Neuronal stem cell (in vitro differentiated cells): ENCODE measurements at places on chromosomes 1 and 21.

- H3K27me3 ChIP-seq, result no peaks in the 10 kb centered on the region
- no peak overlapping the region for H3K4me3 ChIP-seq
- no peak overlapping the region for H3K27ac ChIP-seq
- no peak for DNase-seq
- H3K4me1 ChIP-seq, result peaks cover 6% of the 10 kb centered on the region
Measured at GRCh38 chr21:15291621-15292266, 226.9 kb upstream of the NRIP1 start.

DNA sequence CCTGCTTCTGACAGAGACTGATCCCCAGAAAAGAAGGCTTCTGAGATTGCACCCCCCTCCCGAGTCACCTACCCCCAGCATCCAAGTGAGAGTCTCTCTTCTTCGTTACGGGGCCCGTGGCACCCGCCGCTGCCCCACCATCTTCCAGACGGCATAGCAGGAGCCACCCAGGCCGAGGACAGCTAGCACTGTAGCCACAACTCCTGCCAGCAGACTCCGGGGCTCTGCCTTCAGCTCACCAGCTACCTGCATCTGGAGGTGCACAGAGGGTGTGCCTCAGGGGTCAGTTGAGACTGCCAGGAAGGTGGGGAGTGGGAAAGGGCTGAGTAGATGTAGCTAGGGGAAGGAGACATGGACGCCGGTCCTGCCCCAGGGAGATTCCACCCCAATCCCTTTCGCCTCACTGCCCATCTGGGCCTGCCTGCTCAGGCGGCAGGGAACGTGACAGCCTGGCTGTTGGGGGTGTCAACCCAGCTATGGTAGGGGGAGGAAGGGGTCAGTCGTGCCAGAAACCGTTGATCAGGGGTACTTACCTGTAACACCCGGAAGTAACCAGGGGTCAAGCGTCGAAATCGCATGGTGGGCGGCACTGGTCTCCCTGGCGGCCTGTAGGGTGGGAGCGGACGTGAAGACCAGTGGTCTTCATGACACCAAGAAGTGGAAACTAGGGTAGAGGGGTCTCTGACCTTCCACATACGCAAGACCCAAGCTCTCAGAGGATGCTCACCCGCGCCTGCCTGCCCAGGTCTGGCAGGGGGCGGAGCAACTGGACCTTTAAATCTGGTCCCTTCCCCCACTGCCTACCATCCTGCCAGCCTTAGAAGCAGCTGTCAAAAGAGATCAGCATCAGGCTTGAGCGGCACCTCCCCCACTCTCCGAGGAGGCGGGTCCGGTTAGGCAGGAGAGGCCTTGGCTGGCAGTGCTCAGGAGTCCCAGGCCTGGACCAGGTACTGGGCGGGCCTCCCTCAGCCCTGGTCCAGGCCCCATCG is at the start of gene ZNF593OS:
ZNF593OS (minus strand) TSS at position 749 of the 989 bp plus-strand sequence; CDS start at position 578, 171 bp downstream.
- DNase-seq, result no peak
- peaks cover 20% of the 10 kb centered on the region for H3K4me1 ChIP-seq
- H3K36me3 ChIP-seq, result peaks cover 7% of the 10 kb centered on the region
- H3K27ac ChIP-seq, result no peak within 1 kb of the TSS
- H3K4me3 ChIP-seq, result peak within 1 kb of the TSS; percentile 70

- H3K36me3 ChIP-seq, result no peaks in the 10 kb centered on the region
- DNase-seq, result no peak
- H3K4me3 ChIP-seq, result no peak overlapping the region
- H3K27me3 ChIP-seq, result no peaks in the 10 kb centered on the region
- H3K4me1 ChIP-seq, result peaks cover 8% of the 10 kb centered on the region
- no peak overlapping the region for H3K27ac ChIP-seq
Measured at GRCh38 chr1:28981210-28981609, 66.8 kb downstream of the EPB41 start.

DNA sequence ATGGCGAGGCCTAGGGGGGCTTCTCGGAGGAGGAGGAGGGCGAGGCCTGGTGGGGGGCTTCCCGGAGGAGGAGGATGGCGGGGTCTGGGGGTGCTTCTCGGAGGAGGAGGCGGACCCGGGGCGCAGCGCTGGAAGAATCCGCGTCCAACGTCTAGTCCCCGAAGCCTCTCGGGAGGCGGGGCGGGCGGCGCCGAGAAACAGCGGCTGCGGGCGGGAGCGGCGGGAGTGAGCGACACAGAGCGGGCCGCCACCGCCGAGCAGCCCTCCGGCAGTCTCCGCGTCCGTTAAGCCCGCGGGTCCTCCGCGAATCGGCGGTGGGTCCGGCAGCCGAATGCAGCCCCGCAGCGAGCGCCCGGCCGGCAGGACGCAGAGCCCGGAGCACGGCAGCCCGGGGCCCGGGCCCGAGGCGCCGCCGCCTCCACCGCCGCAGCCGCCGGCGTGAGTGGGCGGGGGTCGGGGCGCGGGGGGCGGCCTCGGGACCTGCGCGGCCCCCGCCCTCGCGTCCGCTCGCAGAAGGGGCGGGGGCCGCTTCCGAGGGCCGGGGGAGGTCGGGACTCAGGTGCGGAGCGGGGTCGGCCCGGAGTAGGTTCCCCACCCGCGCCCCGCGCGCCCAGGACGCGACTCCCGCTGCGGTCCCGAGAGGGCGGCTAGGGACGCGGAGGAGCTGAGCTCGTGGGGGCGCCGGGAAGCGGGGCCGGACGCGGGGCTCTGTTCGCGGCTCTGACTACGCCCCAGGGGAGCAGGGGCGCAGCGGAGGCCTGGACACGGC is at the start of gene KLHL17:
KLHL17 (plus strand) TSS at position 222 of the 769 bp plus-strand sequence; CDS start at position 332, 110 bp downstream.
- peaks cover 5% of the 10 kb centered on the region for H3K4me1 ChIP-seq
- no peak within 1 kb of the TSS for H3K27ac ChIP-seq
- peaks cover 22% of the 10 kb centered on the region for H3K36me3 ChIP-seq

DNA sequence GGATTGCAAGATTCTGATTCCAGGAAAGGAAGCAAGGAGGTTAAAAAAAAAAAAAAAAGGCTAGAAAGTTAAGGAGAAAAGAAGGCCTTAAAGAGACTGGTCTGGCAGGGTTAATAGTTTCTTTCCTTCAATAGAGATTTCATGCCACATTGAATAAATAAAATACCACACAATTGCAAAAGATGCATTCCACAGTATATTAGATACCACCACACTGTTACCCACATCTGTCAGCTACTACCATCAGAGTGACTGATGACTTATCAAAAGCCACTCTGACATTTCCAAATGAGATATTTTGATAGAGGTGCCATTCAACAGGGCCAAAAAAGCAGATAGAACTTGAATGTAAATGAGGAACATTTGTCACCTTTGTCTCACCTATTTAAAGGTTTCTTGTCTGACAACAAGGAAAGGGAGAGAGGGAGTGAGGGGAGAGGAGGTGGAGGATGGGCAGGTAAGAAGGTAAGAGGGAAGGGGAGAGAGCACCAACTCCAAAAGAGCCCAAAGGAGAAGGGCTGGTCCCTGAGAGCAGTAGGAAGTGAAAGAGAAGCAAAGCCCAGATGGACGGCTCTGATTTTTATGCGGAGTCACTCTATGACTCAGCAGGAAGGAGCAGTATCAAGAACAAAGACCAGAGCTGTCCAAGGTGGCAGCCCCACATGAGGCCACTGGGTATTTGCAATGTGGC is 38.3 kb downstream of the LRRN2 start:
- H3K36me3 ChIP-seq, result no peaks in the 10 kb centered on the region
- peaks cover 38% of the 10 kb centered on the region for H3K27me3 ChIP-seq
- no peaks in the 10 kb centered on the region for H3K4me1 ChIP-seq
- DNase-seq, result peak; percentile 39
- H3K27ac ChIP-seq, result no peak overlapping the region

DNA sequence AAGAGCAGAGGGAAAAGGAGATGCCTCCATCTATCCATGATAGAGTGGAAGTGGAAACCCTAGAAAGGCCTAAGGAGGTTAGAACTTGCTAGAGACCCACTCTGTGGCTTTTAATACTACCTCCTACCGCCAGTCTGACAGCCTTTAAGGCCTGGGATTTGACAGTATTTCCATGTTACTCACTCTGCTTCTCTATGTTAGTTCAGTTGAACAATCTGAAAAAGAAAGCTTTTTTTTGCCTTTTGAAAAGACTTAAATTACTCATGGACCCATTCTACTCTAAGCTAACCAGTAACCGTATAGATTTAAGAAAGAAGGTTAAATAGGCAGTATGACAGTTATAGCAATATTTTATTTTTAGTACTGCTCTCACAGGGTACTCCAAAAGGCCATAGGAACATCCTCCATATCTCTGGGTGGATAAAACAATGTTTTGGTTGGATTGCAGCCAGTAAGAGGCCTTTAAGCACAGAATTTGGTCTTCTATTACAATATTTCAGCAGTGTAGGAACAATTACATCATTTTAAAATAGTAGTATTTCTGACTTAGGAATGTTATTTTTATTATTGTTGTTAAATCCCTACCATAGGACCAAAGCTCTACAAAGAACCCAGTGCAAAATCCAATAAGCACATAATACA is 15.9 kb upstream of the GPR25 start:
- no peak overlapping the region for H3K27ac ChIP-seq
- no peaks in the 10 kb centered on the region for H3K27me3 ChIP-seq
- peaks cover 93% of the 10 kb centered on the region for H3K36me3 ChIP-seq
- no peaks in the 10 kb centered on the region for H3K4me1 ChIP-seq
- no peak overlapping the region for H3K4me3 ChIP-seq

DNA sequence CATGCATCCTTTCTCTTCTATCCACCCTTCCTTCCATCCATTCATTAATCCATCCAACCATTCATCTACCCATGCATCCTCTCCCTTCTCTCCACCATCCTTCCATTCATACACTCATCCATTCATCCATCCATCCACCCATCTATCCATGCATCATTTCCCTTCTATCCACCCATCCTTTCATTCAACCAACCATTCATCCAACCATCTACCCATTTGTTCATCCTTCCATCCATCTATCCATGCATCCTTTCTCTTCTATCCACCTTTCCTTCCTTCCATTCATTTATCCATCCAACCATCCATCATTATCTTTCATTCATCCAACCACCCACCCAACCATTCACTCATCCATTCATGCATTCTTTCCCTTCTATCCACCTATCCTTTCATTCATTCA is 188.4 kb downstream of the NPHP4 start:
- DNase-seq, result no peak
- no peaks in the 10 kb centered on the region for H3K4me1 ChIP-seq
- H3K27ac ChIP-seq, result no peak overlapping the region
- H3K4me3 ChIP-seq, result no peak overlapping the region
- H3K36me3 ChIP-seq, result no peaks in the 10 kb centered on the region
- no peaks in the 10 kb centered on the region for H3K27me3 ChIP-seq

GRCh38 chr1:203150511-203151297 is 23.2 kb downstream of the ADORA1 start:
- H3K27me3 ChIP-seq, result no peaks in the 10 kb centered on the region
- H3K36me3 ChIP-seq, result no peaks in the 10 kb centered on the region
- H3K27ac ChIP-seq, result no peak overlapping the region
- DNase-seq, result no peak
- peaks cover 47% of the 10 kb centered on the region for H3K4me1 ChIP-seq
- H3K4me3 ChIP-seq, result no peak overlapping the region

- no peaks in the 10 kb centered on the region for H3K36me3 ChIP-seq
- H3K27me3 ChIP-seq, result no peaks in the 10 kb centered on the region
- no peak overlapping the region for H3K4me3 ChIP-seq
Measured at GRCh38 chr1:14698314-14698713, 99.8 kb downstream of the KAZN start.

DNA sequence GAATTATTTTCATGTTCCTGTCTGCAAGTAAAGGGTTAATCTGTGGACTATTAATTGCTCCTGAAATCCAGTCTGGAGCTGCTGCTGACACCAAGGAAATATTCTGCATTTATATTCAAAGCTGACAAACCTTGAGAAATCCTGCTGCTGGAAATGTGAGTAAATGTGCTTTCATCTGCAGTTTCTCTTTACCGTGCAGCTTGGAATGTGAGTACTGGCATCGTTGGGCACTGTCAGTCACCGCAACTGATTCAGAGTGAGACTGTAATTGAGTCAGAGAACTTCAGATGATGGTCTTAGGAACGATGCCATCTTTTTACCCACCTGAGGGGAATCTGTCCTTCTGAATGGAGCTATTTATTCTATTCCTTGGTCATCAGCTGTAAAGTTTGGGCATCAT is 420.6 kb downstream of the SIPA1L2 start:
- H3K4me3 ChIP-seq, result no peak overlapping the region
- H3K27ac ChIP-seq, result no peak overlapping the region
- no peak for DNase-seq
- no peaks in the 10 kb centered on the region for H3K36me3 ChIP-seq
- no peaks in the 10 kb centered on the region for H3K27me3 ChIP-seq
- peaks cover 9% of the 10 kb centered on the region for H3K4me1 ChIP-seq

DNA sequence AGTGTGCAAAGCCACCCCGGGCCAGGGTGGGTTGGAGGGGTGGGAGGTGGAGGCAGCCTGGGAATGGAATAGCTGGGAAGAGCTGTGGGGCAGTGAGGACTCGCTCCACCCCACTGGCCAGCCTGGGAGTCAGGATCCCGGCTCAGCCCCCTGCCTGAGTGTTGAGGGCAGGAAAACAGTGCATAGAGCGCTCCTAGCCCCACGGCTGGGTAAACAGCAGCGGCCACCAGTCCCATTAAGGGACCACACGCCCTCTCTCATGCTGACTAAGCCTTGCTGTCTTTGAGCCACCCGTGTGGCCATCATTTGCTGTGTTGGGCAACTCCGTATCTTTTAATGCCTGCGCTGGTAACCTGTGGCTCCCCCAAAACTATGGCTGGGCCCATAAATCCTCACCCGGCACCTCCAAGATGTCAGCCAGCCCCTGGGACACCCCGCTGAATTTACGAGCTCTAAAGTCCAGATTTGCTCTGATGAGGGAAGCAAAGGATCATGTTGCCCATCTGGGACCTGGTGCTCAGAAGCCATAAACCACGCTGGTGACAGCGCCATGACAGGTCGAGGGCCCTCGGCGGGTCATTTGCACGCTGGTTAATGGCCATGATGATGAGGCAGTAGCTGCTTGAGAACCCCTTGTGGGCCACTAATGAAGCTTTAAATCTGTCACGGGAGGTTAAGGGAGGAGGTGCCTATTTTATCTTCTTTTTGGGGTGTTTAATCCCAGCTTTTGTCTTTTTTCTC is 34.9 kb downstream of the SYF2 start:
- H3K4me3 ChIP-seq, result no peak overlapping the region
- H3K36me3 ChIP-seq, result no peaks in the 10 kb centered on the region
- no peaks in the 10 kb centered on the region for H3K27me3 ChIP-seq
- no peak overlapping the region for H3K27ac ChIP-seq
- peaks cover 7% of the 10 kb centered on the region for H3K4me1 ChIP-seq
- no peak for DNase-seq

- H3K27ac ChIP-seq, result no peak overlapping the region
- H3K4me3 ChIP-seq, result no peak overlapping the region
- H3K36me3 ChIP-seq, result peaks cover 99% of the 10 kb centered on the region
- no peaks in the 10 kb centered on the region for H3K4me1 ChIP-seq
- DNase-seq, result no peak
Measured at GRCh38 chr1:244843148-244843978, 7.9 kb downstream of the COX20 start.

- peaks cover 12% of the 10 kb centered on the region for H3K36me3 ChIP-seq
- H3K4me1 ChIP-seq, result peaks cover 10% of the 10 kb centered on the region
- no peaks in the 10 kb centered on the region for H3K27me3 ChIP-seq
- H3K27ac ChIP-seq, result no peak overlapping the region
- no peak for DNase-seq
Measured at GRCh38 chr21:37074197-37074510, 1.1 kb downstream of the TTC3 start.
